Activated naive CD8-positive, alpha-beta T cell treated with anti-CD3 and anti-CD28 coated beads, Interleukin-2, amount 50 U/mL, for 24 hours (primary cell): ENCODE measurements at places on chromosomes 7 and 10.

GRCh38 chr7:131021902-131022301, 287.9 kb upstream of the KLF14 start:
- DNase-seq, result no peak

- DNase-seq, result no peak
Measured at GRCh38 chr10:90969947-90970673, 49.2 kb upstream of the ANKRD1 start.

DNA sequence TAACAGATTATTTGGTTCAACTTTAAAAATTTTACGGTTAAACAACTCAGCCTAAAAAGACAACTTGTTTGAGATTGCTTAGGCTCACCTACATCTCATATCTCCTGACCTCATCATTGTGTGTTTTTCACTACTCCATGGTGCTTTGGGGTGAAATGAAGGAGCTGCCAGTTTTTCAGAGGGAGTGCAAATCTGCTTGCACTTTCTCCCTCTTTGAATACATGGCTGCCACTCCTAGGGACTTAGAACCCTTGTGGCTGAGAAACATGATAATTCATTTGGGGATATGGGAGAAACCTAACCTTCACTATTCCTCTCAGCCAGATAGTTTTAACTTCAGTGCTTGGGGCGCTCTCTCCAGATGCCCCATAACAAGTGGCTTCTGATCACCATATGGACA, 2.7 kb downstream of the CCSER2 start:
- no peak for DNase-seq

DNA sequence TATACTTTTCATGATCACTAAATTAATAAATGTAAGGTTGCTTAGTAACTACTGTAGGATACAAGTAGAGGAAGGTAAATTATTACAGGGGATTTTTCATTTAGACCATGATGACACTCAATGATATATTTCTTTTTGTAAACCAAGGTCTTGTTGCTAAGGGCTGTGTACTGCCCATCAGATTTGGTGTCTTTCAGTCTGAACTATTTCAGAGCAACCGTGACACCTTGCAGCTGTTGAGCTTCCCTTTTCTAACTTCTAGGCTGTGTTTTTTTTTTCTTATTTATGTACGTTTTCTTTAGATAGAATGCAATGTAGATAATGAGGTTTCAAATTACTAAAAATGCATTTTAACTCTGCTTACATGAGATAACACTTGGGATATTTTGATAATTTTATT, 292.0 kb upstream of the MBL2 start:
- DNase-seq, result no peak

DNA sequence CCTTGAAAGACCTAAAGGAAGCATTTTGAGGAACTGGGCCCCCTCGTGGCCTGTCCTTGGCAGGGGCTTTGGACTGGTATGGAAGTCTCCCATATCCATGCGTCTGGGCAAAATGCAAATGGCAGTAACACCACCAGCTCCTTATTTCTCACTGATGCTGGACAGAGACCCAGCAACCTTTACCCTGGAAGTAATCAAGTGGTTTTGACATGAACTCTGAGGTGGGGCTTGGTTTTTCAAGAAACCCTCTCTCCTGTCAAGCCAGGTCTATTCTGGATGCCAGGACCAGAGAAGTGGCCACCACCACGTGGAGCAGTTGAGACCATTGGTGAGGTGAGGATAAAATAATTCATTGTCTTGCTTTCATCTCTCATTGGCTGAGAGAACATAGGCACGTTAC, 84.4 kb downstream of the OTUD1 start:
- DNase-seq, result no peak

GRCh38 chr10:11363497-11363896, 248.0 kb downstream of the USP6NL start:
- no peak for DNase-seq

DNA sequence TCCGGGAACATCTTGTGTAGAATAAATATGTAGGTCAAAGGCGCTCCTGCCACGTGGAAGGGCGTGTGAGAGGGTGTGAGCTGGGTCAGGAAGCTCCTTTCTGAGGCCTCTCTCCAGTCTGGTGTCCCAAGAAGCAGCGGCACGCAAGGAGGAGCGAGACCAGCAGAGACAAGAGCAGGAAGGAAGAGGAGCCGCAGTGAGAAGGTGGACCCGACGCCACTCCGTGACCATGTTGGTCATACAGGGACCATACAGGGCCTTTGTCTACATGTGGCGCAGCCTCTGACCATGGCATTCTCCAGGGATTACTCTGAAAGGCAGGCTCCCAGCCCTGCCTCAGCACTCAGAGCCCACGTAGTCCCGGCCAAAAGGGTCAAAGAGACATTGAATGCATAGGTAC, 26.2 kb upstream of the EN2 start:
- DNase-seq, result no peak

- no peak for DNase-seq
Measured at GRCh38 chr10:123212063-123212462, 57.9 kb downstream of the BUB3 start.

DNA sequence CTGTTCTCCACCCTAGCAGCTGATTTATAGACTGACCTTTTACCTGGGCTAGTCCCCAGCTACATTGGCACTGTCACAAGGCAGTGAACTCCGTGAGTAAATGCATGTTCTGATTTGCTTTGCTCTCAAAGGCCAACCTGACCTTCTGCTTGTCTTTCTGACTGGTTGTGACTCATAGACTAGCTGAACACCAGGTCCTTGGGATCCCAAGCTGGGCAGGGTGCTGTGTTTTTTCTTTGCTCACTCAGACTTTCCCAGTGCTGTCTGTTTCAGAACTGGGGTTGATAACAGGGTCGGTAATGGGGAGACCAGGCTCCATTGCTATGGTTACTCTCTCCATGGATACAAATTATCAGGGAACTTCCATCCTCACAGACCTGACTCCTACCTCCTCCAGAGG, 35.0 kb downstream of the EVX1 start:
- DNase-seq, result no peak

- DNase-seq, result no peak
Measured at GRCh38 chr7:116037401-116037800, 6.8 kb upstream of the TFEC start.

DNA sequence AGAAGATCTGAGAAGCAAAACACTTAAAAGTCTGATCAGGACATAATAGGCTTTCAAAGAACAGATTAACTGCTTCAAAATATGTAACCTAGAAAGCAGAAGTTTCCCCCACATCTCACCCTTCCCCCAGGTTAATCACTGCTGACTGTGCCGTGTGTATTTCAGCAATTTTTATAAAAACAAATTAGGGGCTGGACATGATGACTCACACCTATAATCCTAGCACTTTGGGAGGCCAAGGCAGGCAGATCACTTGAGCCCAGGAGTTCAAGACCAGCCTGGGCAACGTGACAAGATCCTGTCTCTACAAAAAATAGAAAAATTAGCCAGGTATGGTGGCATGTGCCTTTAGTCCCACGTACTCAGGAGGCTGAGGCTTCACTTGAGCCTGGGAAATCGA, 67.6 kb upstream of the GATA3 start:
- no peak for DNase-seq

- no peak for DNase-seq
Measured at GRCh38 chr10:990808-991207, 2.6 kb downstream of the GTPBP4 start.

GRCh38 chr10:132832186-132832969, 46.4 kb upstream of the NKX6-2 start:
- DNase-seq, result no peak

DNA sequence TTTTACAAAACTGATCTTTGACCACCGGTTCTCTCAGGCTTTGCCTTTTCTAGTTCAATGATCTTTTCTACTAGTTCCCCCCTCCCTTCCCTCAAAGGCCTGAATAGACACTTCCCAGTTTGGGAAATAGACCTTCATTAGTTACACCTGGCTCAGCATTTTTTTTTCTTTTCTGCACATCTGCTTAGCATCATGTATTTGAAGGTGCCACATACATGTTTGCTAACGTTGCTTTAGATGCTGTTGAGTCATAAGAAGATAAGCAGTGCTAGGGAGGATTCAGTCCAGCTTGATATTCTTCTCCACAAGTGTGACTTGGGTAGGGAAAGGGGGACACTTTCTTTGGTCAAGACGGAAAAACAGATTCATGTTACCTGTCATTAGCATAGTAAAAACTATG, 78.3 kb downstream of the BICC1 start:
- DNase-seq, result no peak

GRCh38 chr10:115856580-115856979, 416.4 kb downstream of the GFRA1 start:
- no peak for DNase-seq

- DNase-seq, result no peak
Measured at GRCh38 chr10:31754803-31755624, 173.6 kb downstream of the ARHGAP12 start.

GRCh38 chr7:43869867-43870240, 537 bp upstream of the MRPS24 start:
- DNase-seq, result peak; percentile 26

GRCh38 chr10:128429835-128430513, 303.8 kb upstream of the MKI67 start:
- DNase-seq, result no peak

DNA sequence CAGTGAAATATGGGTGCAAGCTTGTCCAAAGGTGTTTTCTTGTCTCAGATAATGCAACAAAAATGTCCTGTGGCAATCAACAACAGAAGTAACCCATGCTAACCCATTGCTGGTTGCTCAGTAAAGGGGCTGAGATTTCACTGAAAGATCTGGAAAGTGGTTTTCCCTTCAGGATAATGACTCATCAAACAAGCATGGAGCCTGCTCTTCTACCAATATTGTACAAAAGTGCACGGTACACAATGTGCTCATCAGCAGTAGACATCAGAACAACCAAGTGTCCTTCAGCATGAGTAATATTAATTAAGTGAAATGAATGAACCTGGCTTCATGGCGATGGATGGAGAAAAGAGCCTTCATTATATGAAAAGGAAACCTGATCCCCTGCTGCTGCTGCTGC, 287.1 kb upstream of the NEBL start:
- no peak for DNase-seq

DNA sequence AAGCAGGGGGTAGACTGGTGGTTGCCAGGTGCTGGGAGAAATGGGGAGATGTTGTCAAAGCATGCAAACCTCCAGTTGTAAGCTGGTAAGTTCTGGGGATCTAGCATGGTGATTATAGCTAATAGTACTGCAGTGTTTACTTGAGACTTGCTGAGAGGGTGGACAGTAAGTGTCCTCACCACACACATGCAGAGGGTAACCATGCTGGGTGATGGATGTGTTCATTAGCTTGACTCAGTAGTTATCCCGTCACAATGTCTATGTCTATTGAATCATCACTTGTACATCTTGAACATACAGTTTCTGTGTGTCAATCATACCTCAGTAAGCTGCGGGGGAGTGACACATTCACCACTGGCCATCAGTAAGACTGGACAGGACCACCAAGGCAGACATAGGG, 42.1 kb downstream of the GSDME start:
- no peak for DNase-seq

DNA sequence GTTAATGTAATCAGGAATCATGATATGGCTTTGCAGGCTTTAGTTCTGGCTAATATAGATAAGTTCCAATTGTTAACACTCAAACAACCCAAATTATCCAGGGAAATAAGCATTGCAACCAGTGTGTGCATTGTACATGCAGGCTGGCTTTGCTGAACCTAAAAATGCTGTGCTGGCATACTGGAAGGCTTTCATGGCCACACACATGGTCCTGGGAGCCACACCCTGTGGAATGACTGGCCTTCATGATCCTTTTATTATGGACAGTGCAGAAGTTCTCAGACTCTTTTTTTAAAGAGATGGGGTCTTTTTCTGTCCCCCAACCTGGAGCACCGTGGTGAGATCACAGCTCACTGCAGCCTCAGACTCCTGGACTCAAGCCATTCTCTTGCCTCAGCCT, 5.0 kb downstream of the ELMO1 start:
- DNase-seq, result no peak
